IPS DF 19.7 (cell line): ENCODE measurements at places on chromosomes 5 and 9.

DNA sequence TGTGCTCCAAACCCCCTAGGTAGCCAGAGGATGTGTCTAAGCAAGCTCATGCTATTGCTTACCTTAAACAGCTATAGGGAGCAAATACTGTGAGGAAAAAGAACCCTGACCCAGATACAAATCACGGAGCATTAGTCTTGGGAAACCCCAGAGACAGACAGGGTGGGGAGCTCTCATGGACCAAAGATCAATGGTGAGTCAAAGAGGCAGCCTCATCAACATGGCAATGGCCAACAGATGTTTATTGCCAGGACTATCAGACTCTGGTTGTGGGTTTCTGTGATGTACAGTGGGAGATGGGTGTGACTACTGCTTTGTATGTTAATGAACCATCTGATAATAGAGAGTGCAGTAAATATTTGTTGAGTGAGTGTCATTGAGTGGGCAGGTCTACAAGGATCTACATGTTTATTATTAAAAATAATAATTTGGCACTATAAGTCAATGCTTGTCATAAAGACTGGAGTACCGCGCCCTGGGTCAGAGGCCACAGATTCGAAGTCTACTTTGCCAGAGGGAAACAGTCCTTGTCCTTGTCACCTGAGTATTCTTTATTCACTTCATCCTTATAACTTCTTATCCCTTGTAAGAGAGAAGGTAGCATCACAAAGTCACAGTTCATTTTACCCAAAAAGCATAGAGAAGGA is 56.5 kb upstream of the RAI14 start:
- no peak for DNase-seq

- DNase-seq, result no peak
Observed at GRCh38 chr5:14441641-14442040, 140.0 kb upstream of the OTULINL start.

- no peak for DNase-seq
Observed at GRCh38 chr5:3107156-3107611, 355.7 kb upstream of the IRX2 start.

DNA sequence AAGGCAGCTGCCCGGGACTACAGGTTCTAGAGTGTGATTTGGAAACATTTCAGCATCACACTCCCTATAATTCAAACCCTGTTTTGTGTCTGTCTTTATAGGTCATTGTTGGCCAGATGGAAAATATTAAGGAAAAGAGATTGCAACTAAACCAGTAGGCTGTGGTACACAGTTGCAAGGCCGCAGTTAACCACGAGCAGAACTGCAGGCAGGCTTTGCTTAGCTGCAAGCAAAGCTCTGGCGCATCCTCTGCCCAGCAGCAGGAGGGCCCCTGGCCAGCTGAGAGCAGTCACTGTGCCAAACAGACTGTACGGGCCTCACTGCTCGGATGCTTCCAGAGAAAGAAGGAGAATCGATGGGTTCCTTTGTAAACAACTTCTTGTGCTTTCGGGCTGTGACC is 204.5 kb downstream of the DENND1A start:
- DNase-seq, result no peak

DNA sequence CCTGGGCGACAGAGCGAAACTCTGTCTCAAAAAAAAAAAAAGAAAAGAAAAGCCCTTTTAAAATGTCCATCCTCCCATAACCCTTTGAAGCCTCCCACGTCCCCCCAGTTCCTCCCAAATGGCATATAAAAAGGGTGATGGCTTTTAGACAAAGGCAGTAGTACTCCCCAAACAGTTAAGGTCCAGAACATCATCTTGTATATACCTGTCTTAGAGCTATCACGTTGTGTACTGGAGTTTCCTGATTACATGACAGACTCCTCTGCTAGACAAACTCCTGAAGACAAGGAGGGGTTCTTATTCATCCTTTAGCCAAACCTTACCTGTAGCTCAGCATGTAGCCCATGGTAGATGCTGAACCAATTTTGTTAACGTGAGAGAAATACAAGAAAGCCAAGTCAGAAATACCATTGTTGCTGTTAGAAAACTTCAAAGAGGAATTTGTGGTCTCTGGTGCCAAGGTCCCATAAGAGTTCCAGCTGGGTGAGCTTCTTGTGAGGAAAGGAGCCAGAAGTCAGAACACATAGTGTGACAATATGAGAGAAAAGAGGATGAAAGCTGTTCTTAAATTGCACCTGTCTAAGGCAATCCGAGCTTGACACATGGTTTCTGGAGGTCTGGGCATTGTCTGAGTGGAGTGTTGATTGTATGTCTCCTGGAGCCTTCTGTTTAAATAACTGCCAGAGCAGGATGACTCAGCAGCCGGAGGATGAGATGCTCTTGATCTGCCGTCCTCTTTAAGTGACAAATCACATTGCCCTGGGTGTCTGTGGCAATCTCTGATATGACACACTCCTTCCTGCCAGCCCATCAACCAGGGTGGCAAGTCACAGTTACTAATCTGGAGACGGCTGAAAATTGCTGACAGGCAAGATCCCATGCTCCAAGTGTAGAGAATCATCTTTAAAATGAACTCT is 69.1 kb downstream of the ARRDC3 start:
- no peak for DNase-seq

DNA sequence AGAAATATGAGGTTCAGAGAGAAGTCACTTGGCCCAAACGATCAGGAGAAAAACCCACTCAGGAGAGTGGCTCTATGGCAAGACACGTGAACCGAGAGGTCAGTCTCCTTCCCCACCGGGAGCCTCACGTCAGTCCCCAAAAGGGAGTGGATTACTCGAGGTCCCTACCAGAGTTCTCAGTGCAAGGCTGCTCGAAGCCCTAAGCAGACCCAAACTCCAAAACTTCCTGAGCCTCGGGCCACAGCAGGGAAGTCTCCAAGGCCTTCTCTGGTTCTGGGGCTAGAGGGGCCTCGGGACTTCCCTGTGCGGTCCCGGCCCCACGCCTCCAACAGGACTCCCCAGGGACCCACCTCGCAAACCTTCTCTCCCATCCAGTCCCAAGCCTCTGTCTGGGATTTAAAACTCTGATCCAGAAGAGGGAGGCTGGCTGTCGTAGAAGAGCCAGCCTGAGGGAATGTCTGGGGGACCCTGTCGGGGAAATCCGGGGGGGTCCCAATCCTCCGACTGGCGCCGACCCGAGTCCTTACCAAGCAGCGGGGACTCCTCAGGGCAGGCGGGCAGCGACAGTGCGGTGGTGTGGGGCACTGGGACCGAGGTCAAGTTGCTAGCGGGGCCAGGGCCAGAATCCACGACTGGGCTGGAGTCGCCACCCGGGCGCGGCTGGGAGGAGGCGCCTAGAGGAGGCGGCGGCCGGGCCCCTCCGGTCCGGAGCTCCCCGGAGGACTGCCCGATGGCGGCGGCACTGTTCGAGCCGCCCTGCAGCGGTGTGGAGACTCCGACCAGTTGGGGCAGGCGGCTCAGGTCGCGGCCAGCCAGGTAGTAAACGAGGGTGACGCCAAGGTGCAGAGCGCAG is 679 bp downstream of the B4GALT1 start:
- DNase-seq, result no peak
